Small intestine (tissue), 16 donors: ENCODE measurements at places on chromosomes 11 and 22. TPM values are rescaled to one million over a fixed set of nuclear protein-coding genes. Genes with fewer than 3 reads are reported as not detected.

DNA sequence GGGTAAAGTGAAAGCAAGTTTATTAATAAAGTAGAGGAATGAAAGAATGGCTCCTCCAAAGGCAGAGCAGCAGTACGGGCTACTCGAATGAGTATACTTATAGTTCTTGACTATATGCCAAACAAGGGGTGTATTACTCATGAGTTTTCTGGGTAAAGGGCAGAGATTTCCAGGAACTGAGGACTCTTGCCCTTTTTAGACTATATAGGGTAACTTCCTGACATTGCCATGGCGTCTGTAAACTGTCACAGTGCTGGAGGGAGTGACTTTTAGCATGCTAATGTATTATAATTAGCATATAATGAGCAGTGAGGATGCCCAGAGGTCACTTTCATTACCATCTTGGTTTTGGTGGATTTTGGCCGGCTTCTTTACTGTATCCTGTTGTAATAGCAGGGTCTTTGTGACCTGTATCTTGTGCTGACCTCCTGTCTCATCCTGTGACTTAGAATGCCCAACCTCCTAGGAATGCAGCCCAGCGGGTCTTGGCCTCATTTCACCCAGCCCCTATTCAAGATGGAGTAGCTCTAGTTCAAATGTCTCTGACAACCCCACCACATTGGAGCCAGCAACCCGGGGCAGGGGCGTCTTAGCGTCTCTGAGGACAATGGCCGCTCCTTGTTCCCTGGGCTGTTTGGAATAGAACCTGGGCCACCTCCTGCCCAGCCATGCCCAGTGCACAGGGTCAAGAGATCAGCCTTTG, 34.9 kb upstream of the CD82 start:
- H3K4me3 ChIP-seq: no peak overlapping the region
- no peak for DNase-seq
- no peaks in the 10 kb centered on the region for H3K4me1 ChIP-seq
- no peaks in the 10 kb centered on the region for H3K36me3 ChIP-seq

The FGF4 gene
- not detected for polyA plus RNA-seq

The PRODH gene
- polyA plus RNA-seq: 241 TPM

The PANX3 gene
- not detected for polyA plus RNA-seq

DNA sequence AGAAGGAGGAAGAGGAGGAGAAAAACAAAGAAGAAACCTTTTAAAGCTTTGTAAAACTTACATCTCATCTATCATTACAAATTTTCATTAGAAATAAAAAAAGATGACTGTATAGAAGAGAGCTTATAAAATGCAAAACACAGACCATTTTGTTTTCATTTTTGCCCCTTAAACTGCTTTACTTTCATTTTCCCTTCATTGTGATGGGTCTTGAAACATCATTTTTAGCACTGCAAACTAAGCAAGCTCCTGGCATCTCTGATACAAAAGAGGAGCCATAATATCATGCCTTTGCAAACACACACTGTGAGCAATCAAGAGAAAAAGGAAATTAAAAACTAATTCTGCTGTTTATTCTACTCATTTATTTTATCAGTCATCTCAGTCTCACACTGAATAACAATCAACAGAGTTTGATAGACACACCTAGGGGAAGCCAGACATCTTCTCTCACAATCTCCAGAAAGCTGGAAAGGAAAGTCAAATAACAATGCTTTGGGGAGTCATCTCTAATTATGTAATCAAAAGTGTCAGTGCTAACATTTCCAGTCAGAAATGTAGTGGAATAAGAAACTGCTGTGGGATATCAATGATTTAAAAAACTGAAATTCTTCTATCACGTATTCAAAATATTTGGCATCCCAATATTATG, 467.7 kb upstream of the FAT3 start:
- H3K36me3 ChIP-seq: no peaks in the 10 kb centered on the region
- no peak for DNase-seq

GRCh38 chr11:65275906-65276305, 14.1 kb downstream of the POLA2 start:
- no peaks in the 10 kb centered on the region for H3K36me3 ChIP-seq
- H3K4me3 ChIP-seq: no peak overlapping the region
- H3K4me1 ChIP-seq: peaks cover 37% of the 10 kb centered on the region
- H3K27ac ChIP-seq: peak overlapping the region; percentile 76
- DNase-seq: peak; percentile 75
- no peaks in the 10 kb centered on the region for H3K27me3 ChIP-seq

DNA sequence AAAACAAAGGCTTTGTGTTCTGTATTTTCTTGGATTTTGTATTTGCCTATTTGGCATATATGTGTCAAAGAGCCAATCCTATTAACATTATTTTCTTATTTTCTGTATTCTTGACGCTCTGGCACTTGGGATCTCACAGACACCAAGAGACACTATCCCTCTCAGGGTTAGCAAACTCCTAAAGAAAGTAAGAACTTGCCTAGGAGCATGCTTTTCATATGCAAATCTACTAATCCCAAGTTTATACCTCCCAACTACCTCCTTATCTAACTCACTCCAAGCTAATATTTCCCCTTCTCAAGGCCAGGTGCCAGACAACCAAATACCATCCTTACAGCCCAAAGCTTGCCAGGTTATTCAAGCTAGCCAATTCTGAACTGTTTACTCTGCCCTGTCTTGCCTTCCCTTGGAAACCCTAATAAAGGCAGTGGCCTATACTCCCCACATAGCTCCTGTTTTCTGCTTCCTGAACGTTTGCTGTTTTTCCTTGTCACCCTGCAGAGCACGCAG, 455.4 kb upstream of the ANO3 start:
- no peaks in the 10 kb centered on the region for H3K36me3 ChIP-seq
- no peak overlapping the region for H3K27ac ChIP-seq
